AG10803 (cell line): ENCODE measurements at places on chromosomes 7 and 10.

GRCh38 chr10:27569946-27570345 is 65.8 kb downstream of the RAB18 start:
- DNase-seq, result no peak

DNA sequence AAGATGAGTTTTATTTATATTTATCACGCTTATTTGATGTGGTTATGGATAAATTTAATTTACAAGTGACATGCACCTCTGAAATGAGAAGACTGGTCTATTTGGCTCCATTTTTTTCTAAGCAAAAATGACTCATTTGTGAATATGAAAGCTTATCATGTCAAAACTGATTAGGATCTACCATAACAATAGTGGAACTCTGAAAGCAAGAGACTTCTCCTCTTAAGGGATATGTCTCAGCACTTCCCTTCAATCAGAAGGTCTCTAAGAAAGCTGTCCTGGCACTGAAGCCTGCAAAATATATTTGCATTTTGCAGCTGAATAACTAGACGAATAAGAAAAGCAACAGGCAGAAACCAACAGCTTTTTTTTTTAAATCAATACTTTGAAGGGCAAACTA is 12.7 kb downstream of the FAS start:
- DNase-seq, result no peak

DNA sequence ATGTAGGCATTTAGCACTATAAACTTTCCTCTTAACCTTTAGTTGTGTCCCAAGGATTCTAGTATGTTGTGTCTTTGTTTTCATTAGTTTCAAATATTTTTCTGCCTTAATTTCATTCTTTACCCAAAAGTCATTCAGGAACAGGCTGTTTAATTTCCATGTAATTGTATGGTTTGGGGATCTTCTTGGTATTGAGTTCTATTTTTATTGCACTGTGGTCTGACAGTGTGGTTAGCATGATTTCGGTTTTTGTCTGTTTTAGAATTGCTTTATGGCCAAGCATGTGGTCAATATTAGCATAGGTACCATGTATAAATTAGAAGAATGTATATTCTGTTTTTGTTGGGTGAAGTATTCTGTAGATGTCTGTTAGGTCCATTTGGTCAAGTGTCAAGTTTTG is 26.3 kb downstream of the COA1 start:
- DNase-seq, result no peak

- no peak for DNase-seq
These were observed 87.8 kb upstream of the DYNC1I1 start for GRCh38 chr7:95684505-95684904.

DNA sequence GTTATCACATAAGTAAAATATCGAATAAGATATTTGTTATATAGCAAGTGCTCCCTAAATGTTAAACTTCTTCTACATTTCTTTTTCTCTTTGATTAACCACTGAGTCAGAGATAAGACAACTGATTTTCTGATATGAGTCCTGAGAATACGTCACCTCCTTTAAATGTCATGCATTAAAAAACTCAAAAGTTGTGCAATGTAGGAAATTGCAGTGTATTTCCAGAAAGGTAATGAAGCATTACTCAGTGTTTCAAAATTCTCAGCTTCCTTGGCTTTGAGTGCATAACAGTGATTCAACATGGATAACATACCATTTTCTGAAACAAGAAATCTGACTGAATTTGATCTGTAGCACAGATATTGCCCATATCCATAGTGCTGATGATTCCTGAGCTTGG is 155.8 kb downstream of the BMPER start:
- peak; percentile 84 for DNase-seq

- no peak for DNase-seq
These were observed 17.1 kb downstream of the AOC1 start for GRCh38 chr7:150869467-150869866.

DNA sequence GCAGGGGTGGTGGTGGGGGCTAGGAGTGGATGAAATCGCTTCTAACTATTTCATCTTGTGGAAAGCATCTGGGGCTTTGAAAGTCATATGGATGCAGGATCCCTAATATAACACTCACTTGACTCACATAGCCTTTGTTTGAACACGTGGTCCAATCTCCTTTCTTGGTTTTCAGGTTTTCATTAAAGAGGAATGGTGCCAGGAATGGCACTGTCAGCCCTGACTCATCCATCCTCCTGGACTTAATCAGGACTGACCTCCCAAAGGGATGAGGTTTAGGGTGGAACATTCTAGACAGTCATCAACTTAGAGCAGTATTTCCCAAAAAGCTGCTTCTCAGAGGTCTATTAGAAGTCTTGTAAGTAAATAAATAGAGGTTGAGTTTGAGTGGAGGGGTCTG is 162.0 kb upstream of the PLXNA4 start:
- DNase-seq, result peak; percentile 93

DNA sequence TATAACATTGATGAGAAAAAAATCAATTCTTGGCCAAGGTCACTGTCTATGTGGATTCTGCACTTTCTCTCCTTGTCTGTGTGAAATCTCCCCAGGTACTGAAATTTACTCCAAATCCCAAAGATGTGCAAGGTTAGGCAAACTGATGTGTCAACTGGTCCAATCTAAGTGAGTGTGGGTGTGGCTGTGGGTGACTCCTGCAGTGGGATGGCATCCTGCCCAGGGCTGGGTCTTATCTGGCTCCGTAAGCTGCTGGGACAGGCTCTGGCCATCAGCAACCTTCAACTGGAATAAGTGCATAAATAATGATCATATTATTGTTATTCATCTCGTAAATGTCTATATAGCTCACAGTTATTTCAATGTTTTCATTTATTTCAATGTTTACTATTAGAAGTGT is 79.3 kb downstream of the JCAD start:
- DNase-seq, result no peak

DNA sequence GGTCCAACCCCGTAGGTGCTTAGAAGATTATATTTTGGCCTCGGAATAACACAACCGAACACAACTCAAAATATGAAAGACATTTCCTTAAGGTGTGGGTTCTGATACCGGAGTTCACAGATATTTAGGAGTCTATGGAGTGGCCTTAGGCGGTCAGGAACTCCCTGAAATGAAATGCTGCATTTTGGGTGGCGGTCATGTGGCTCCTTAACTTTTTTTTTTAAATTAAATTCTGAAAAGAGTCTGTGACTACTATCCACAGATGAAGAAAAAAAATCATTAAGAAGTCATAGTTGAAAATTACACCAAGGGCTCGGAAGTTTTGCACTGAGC is 290.9 kb upstream of the NFE2L3 start:
- no peak for DNase-seq

DNA sequence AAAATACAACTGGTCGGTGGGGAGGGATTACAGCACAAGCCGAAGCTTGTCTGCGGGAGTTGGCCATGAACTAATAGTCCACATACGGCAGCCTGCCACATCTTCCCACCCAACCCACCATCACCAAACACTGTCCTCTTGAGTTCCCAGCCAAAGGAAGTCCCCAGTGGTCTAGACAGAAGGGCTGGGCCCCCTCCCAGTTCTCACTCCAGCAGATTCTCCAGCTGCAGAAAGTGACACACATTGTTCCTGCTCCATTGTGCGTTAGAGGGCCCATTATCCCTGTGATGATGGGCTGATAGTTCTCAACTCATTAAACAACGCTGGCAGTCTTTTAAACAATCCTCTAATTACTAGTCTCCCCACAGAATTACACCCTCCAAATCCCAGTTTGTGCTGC is 148.0 kb downstream of the FGFR2 start:
- no peak for DNase-seq

DNA sequence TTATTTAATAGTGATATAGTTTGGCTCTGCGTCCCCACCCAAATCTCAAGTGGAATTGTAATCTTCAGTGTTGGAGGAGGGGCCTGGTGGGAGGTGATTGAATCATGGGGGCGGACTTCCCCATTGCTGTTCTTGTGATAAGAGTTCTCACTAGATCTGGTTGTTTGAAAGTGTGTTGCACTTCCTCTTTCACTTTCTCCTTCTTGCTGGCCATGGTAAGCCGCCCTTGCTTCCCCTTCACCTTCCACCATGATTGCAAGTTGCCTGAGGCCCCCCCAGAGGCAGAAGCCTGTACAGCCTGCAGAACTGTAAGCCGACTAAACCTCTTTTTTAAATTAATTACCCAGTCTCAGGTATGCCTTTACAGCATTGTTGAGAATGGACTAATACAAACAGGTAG is 101.4 kb downstream of the MTPAP start:
- DNase-seq, result no peak

GRCh38 chr7:152956006-152956405 is 196.5 kb downstream of the ACTR3B start:
- DNase-seq, result no peak

- DNase-seq, result no peak
These were observed 219.7 kb downstream of the MLLT10 start for GRCh38 chr10:21753497-21754270.

DNA sequence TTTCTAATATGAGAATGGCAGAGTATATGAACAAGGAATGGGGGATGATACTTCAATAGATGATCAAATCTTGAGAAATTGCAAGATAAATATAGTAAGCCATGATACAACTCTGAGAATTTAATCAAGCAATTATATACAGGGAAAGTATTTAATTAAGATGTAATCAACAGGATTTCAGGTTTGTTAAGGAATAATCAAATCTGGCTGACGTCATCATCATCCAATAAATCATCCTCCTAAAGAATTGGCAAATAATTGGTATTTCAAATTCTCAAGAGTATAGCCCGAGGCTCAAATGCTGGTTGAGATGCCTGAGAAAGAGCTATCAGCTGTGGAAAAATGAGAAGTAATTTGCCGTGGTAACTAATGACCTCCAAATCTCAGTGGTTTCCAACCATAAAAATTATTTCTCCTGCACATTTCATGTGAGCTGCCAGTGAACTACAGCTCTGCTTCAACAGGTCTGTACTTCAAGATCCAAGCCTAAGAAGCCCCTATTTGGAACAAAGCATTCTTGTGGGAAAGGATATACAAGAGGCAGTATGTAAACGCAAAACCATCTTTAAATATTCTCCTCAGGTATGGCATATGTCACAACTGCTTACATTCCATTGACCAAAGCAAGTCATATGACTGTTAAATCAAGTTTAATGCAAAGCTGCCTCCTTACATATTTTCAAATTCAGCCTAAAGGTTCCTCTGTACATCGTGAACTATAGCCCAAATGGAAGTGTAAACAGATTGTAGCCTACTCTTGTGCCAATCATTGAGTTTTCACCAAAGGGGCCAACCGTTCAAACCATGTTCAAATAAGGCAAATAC is 503.0 kb downstream of the KIF20B start:
- DNase-seq, result no peak

DNA sequence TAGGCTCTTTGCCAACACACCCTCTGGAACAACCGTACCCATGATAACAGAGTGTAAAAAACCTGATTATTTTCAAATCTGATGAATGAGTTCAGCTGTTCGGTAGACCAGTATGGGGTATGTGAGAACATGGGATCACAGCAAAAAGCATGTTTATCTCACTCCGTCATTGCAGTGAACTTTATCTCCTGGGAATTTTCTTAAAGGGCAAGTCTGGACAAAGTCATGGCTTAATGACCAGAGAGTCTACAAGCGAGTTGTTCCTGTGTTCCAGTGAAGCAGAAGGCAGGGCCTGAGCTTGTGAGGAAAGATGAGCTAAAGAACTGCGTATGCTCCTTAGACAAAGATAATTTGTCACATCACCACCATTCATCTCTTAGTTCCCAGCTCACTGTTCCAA is 219.7 kb downstream of the TRIL start:
- DNase-seq, result no peak

GRCh38 chr10:101236376-101237080 is 7.3 kb upstream of the LBX1 start:
- no peak for DNase-seq

- DNase-seq, result no peak
These were observed 27.5 kb downstream of the GPRIN2 start for GRCh38 chr10:46528675-46529615.

GRCh38 chr10:108169846-108170245 is 1005.3 kb upstream of the SORCS1 start:
- peak; percentile 23 for DNase-seq

DNA sequence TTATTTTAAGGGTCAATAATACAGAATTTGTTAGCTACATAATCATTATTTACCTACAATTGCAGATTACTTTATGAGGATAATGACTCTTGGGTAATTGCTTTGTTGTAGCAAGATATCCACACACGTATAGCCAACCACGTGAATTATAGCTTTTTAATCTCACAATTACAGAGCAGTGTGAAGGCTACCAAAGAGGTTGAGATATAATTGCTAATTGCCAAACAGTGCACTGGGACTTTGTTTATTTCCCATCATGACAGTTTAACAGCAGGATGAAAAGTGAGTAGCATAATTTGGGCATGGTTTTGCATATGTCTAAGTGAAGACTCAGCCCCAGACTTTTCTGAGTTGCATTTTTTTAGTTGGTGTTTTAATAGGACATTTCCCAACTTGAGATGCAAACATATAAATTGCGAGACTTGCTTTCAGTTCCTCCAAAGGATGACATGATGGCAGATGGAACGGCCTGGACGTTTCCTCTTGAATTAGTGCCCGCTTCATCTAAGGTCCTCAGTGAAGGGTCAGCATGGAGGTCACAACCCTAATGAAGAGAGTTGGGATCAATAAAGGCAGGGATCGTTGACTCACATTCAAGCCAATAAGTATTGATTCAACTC is 180.7 kb upstream of the GPR26 start:
- no peak for DNase-seq

DNA sequence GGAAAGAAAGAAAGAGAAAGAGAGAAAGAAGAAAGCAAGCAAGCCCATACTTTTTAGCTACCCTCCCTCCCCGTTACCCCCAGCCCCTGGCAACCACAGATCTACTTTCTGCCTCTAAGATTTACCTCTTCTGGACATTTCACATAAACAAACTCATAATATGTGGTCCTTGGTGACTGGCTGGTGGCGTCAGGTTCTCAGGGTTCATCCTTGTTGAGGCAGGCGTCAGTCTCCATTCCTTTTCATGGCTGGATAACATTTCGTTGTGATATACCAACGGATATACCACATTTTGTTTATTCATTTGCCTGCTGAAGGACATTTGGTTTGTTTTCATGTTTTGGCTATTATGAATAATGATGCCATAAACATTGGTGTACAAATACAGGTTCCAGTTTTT is 30.5 kb downstream of the CDH23 start:
- no peak for DNase-seq

DNA sequence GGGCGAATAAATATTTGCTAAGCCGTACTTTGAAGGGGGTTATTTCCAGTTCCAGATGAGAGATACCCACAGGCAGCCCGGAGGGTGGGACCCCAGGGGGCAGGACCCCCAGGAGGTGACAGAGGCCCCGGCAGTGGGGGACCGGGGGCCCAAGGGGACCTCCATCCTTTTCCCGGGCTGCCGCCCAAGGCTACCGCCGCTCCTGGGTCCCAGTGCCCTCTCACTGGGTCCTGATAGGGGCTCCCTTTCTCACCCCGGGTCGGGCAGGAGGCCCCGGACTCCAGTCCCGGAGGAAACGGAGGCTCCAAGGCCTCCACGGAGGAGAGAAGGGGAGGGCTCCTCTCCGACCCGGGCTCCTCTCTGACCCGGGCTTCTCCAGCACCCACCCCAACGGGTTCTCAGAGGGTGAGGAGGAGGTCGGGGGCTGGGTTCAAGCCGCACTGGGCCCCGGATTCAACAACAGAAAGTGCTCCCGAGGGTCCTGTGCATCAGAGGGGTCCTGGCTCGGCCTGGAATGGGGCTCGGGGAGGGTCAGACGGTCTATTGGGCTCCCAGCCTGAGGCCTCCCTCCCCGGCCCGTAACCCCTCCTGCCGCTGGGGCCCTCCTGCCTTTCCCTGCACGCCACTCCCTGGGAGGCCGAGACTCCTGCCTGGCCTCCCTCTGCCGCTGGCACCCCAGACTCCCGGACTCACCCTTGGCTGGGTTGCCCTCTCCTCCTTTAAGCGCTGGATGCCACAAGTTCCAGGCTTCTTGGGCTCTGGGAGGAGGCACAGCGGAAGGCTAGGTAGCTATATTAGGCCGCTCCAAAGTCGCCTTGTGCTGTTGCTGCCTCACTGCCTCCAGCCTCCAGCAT is 62.5 kb downstream of the ZNF37A start:
- DNase-seq, result no peak

GRCh38 chr7:70434376-70434775 is 697.6 kb upstream of the GALNT17 start:
- DNase-seq, result peak; percentile 2
